ENCODE measurements at places on chromosomes 2 and 18.
A peak's percentile ranks its signal among the peaks of the same experiment; 100 is the strongest.

DNA sequence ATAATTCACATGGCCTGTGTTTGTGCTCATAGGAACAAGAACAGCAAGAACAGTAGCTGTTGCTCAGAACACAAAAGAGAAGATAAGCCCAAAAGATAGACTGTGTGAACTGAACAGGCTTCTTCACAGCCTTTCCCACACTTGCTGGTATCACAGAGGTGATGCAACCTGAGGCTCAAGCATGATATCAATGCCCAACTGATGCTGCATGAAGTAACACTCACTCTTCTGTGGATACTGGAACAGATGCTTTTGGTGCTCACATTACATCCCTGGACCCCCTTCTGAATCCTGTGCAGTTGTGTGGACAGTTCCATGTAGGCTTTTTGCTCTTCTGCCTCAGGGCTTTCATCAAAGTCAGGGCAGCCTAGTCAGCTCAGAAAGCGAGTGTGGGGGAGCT, 88.4 kb upstream of the RND3 start:
- DNase-seq, result no peak

DNA sequence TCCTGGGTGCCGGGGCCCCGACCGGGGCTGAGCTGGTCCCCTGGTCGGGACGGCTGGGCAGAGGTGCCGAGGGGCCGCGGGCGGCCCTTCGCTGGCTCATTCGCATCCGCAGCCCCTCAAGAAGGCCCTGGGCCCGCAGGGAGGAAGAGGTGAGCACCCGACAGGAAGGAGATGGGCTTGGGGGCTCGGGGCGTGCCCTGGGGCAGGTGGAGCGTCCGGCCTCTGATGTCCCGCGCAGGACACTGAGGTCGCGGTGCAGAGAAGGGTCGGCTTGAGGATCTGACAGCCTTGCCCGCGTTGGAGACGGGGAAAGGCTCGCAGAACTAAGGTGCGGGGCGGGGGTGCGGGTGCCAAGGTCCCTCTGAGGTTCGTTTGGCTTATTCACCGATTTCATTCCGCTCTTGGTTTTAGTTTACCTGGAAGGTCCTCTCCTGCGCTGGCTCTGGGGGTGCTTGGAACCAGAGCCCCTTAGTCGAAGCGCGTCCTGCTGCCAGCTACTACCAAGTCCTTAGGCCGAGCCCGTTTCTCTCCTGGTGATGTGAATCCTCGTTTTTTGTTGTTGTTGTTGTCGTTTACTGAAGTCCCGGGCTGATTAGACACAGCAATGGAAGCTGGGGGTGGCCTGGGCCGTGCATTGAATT, 18.9 kb upstream of the CD8A start:
- no peak for DNase-seq

DNA sequence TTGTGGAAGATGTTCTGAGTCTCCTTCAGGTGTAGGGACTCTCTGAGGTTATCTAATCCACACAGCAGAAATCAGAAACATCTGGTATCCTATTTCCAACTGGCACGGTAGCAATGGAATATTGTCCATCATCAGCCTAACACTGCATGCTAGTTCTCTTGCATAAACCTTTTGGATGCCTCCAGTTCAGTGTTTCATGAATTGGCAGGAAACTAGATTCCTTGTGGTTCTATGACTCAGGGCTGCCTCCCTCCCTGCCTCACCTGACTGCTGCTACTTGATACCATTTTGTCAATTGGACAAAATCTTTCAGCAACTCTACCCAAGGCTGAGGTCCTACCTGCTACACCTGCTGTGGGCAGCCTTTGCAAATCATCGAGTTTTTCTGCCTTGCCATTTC, 130.9 kb downstream of the TPGS2 start:
- no peak for DNase-seq

DNA sequence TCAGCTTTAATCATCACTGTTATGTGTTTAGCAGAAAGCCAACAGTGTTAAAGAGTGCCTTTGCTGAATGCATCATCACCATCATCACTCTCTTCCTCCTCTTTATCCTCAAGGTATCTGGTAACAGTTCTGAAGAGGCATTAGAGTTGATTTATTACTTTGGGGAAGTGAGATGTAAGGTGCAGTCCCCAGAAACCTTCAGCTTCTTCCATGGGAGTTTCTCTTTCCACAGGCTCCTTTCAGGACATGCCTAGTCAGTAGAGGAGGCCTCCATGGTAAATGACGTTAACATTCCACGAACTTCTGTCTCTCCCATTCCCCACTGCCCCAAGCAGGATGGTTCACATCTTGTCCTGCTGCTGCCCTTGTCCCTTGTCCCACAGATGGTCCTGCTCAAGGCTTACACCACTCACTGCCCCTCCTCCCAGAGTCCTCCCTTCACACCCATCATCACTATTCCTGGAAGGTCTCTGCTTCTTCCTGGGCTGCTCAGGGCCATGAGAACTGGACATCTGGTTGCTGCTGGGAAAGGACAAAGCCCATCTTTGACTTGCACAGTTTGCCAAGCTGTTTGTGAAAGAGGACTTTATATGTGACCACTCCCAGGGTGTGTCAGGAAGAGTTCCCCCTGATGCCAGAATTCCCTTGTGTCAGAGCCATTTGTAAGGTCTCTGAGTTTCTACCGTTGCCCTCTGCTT, 5.3 kb upstream of the REG1A start:
- DNase-seq, result no peak

DNA sequence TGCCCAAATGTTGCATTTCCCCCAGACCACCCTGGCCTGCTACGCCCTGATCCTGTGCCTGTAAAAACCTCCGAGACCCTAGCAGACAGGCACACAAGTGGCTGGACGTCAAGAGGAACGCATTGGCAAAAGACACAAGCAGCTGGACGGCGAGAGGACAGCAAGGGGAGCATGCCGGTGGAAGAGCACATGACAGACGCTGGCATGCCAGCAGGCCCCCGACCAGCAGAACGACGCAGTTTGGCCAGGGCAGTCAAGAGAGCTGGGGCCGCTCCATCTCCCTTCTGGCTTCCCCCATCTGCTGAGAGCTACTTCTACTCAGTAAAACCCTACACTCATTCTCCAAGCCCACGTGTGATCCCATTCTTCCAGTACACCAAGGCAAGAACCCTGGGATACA, 42.1 kb downstream of the SAP130 start:
- no peak for DNase-seq

DNA sequence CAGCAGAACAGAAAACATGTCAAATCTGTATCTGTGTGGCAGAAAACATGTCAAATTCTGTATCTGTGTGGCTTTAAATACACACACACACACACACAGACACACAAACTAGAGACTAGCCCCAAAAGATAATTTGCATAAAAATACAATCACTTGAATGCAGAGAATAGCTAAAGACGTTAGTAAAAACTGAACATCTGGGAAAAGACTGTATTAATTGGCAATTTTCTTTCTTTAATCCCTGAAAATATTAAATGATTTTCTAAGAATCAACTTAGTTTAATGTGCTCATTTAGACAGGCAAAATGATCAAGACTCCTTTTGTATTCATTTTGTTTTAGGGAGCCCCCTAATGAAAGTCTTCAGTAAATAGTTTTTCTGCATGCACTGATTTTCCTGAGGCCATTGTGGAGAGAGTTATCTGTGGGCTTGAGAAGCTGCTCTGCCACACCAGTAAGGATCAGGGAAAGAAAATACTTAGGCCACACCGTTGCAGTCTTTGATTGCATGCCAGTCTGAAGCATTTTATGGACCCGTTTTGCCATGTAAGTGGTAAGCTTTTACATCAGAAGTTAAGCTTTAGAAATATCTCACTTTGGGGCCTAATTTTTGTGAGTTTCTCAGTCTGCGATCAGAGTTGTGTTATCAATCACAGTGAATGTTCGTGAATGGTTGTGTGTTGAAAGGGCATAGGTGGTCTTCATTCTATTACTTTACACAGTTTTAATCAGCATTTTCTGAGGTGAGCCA, 2.2 kb downstream of the SPATS2L start:
- no peak for DNase-seq

DNA sequence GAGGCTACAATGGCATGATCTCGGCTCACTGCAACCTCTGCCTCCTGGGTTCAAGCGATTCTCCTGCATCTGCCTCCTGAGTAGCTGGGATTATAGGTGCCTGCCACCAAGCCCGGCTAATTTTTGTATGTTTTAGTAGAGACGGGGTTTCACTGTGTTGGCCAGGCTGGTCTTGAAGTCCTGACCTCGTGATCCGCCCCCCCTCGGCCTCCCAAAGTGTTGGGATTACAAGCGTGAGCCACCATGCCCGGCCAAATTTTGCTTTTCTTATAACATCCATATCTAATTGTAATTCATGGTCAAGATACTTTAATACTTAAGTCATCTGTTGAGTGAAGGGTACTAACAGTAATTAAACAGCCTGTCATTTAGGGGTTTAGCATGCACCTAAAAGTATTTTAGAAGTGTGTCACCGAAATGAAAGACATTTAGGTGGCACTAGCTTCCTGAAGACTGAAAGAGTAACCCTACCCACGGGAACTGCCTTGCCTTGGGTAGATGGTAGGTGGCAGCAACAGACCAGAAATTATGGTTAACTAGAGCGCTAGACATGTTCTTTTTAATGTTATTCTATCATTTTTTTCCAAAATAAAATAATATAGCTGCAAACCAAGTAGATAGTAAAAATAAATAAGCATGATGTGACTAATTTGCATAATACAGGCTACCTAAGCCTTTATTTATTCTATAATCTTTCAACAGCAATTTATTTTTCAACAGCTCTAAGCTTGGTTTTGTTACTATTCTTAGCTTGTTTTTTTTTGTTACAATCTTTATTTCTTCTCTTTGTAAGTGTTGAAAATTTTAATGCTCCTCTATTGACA, 8.6 kb upstream of the ACYP2 start:
- DNase-seq, result peak; percentile 11

DNA sequence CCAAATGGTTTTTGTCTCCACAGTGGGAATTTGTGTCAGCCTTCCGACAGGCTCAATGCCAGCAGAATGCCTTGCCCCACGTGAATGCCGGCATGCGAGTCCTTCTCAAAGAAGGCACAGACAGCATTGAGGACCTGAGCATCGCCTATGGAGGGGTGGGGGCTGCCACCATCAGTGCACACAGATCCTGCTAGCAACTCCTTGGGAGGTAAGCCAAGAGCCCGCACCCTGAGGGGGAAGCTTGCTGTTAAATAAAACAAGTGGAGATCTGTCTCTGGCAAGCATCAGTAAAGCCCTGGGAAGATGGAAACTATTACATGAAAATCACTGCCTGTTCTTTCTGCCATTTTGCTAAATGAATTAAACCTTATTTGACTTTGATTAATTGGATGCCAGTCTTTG, 67.5 kb upstream of the BZW1 start:
- DNase-seq, result no peak

- DNase-seq, result no peak
These were observed 1390.5 kb upstream of the ZEB2 start for GRCh38 chr2:145910416-145910815.

DNA sequence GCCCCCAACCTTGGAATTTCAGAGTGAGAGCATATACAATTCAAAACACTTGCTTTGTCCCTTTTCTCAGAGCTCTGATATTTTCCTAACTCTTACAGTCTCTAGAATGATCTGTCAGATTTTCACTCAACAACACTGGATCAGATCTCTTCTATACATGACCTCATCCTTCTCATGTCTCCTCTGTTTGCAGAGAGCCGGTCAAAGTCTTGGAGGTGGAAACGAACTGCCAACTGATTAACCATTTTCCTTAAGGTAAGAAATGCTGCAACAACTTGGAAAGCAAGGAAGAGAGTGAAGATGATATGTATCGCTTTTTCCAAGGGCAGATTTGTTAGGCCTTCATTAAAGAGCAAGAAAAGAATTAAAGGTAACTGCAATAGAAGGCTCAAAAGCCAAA, 4.9 kb downstream of the TMEM17 start:
- no peak for DNase-seq

GRCh38 chr18:26656944-26657536, 108.7 kb upstream of the KCTD1 start:
- DNase-seq, result no peak

GRCh38 chr18:74178884-74179283, 30.6 kb downstream of the TIMM21 start:
- no peak for DNase-seq

DNA sequence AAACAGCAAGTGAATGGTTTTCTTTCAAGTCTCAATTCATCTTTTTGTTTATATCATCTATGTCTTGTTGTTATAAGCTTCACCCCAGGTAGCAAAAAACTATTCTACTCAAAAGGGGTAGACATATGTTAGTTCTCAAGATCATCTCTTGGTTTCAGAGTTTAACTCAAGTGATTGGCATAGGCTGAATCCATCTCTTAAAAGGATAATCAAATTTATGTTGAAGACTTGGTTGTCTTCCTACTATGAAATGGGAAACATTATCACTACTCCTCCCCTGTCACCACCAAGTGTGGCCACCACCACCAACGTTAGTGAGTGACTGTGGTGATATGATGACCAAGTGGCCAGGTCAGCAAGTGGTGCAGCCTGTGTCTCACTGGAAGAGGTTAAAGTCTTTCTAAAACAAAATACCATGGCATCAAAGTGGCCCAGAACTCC, 1.5 kb downstream of the IL1B start:
- DNase-seq, result no peak

GRCh38 chr2:196066291-196067087, 2.1 kb downstream of the DNAH7 start:
- no peak for DNase-seq

GRCh38 chr2:172204762-172205161, 102.1 kb upstream of the DLX2 start:
- DNase-seq, result no peak

- no peak for DNase-seq
These were observed 638.1 kb downstream of the ERBB4 start for GRCh38 chr2:211900518-211900917.

DNA sequence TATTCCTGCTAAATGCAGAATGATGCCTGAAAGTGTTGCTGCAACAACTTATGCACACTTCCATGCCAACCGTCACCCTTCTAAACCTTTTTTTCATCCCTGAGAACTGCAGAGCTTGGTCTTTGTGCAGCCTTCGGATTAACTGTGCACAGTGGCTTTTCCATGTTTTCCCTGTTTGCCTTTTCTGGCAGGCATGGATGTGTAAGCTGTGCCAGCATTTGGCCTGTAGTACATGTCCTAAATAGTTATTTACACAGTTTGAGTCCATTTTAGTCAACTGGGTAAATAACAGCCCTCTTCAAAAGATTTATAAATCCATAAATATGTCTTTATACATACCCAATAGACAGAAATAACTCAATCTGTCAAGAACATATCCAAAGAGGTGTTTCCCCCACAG, 31.5 kb downstream of the MEIS1 start:
- DNase-seq, result no peak

DNA sequence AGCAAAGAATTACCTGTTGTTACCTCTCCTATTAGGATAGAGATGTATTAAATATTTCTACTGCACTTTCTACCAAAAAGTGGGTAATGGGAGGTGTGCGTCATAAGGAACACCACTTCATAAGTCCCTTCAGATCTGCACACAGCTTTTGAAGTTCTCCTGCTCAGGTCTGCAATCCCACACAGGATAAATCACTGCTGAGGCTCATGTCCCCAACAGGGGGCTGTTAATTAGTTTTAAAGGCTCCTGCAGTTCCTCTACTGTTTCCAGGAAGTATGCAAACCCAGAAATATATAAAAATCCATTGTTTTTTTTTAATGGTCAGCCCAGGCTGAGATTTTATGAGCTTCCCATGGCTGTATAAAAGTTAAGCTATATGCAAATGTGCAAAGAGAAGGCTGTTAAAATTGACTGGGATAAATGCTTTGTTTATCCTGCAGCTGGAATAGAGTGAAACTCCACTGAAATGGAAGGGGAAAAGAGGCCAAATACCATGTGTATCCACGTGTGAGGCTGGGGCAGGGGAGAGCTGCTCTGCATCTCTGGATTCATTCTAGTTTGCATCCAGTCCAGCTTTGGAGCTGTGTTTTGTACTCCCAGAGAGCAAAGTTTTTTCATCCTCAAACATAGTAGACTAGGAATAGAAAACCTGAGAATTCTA, 903.7 kb downstream of the TDRD15 start:
- no peak for DNase-seq
